Left kidney (tissue), 8 donors: ENCODE measurements at places on chromosomes 7 and 10. TPM values are rescaled to one million over a fixed set of nuclear protein-coding genes. Genes with fewer than 3 reads are reported as not detected.

DNA sequence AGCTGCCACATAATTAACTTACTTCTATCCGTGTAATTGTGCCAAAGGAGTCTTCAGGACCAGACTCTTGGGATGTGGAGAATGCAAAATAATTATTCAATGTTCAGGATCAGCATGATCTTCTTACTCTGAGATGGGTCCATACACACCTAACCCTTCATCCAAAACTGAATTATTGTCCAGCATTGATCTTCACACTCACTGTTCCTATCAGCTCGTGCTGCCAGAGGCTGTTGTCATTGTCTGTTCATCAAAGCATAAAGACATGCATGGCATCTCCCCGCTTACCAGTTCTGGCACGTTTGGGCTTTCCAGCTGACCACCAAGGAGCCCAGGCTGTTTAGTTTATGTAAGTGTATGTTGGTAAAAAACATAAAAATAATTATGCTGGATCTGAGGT lies 1090.7 kb downstream of the DNAJB9 start:
- no peak for DNase-seq

- DNase-seq, result no peak
These were observed 48.6 kb downstream of the NCAPG2 start for GRCh38 chr7:158655931-158656441.

DNA sequence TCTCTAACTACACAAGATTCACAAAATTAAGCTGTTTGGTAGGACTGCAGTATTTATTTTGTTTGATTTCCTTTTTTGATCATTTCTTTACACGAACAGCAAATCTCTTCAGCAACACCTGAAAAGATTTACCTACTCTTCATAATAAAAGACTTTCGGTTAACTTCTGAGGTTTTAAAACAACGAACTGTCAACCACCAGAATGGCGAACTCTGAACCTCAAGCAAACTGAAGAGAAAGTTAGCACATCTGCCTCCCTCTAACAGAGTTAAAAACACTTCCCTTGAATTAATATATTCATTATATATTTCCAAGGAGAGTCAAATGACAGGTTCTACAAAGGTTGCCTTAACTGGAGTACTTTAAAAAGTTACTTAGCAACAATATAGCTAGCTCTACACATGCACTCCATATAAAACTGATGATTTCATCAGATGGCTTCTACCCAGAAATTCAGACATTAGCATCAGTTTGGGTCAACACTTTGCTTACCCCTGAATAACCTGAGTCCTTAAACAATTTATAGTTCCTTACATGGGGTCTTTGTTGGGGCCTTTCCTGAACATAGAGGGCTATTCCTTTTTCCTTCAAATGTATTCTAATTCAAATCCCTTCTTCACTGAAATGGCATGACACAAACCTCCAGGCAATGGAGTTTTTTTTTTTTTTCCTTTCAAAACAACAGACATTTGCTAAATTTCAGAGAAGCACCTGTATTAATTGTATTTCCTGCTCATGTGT lies 118.3 kb downstream of the SEM1 start:
- no peak for DNase-seq

Gene VWA2
- 2.3 TPM for polyA plus RNA-seq

Gene COL13A1
- 25.8 TPM for polyA plus RNA-seq

- DNase-seq, result no peak
These were observed 6.3 kb downstream of the IFT22 start for GRCh38 chr7:101315336-101315735.

DNA sequence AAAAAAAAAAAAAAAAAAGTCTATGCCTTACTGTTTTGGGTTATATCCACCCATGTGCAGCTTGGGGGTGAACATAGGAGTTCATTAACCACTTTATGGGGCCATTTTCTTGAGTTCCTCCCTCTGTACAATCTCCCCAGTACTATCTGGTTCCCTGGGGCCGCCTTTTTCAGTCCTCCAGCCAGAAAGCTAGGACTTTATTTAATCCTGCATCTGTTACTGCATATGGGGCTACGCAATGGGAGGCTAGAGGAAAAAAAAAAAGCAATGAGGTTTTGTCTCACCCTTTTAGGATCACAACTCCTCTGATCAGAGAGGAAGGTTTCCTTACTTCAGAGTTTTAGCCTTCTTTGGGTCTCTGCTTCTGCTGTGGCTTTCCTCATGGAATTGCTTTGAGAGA lies 51.0 kb downstream of the BTRC start:
- DNase-seq, result no peak

GRCh38 chr10:128896963-128897362 lies 570.1 kb upstream of the MGMT start:
- no peak for DNase-seq

GRCh38 chr10:24911029-24911428 lies 41.4 kb downstream of the PRTFDC1 start:
- DNase-seq, result no peak

Gene DLD
- 127 TPM for polyA plus RNA-seq

- no peak for DNase-seq
These were observed 111.1 kb upstream of the TCF7L2 start for GRCh38 chr10:112838784-112839481.
